ENCODE measurements at places on chromosomes 5 and 9.

DNA sequence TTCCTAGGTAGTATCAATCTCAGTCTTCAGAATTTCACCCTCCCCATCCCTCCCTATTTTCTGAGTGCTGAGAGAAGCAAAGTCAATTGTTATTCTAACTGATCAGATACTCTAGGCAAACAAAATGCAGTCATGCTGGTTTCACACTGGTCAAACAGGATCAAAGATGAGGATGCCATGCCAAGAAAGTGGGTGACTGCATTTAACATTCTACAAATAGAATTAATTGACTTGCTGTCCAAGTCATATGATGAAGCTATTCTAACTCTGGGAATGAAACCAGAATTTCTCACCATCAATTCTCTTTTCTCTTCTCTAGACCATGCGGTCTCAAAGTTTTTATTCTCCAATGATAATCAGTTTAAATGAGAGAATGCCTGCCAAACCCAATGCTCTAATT is 112.5 kb downstream of the CTNND2 start:
- DNase-seq, result no peak

DNA sequence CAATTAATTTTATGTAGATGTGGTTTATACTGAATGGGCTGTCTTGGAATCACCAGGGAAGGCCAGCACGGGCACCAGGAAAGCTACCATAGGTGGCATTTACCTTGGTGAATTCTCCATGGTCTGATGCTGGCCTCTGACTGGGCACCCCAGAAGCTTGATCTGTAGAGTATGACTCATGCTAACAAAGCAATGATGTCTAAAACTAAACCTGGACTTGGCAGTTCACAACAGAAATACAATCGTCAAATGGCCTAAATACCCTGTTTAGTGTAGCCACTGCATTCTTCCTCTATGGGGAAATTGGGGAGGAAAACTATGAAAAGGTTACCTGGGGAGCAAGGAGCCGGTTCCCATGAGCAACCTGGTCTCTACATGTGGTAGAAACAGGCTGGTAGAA is 98.0 kb downstream of the ATPSCKMT start:
- DNase-seq, result no peak

- no peak for DNase-seq
Measured at GRCh38 chr9:80191108-80191507, 619.3 kb downstream of the TLE4 start.

- DNase-seq, result no peak
Measured at GRCh38 chr9:131036529-131037334, 27.8 kb downstream of the LAMC3 start.

DNA sequence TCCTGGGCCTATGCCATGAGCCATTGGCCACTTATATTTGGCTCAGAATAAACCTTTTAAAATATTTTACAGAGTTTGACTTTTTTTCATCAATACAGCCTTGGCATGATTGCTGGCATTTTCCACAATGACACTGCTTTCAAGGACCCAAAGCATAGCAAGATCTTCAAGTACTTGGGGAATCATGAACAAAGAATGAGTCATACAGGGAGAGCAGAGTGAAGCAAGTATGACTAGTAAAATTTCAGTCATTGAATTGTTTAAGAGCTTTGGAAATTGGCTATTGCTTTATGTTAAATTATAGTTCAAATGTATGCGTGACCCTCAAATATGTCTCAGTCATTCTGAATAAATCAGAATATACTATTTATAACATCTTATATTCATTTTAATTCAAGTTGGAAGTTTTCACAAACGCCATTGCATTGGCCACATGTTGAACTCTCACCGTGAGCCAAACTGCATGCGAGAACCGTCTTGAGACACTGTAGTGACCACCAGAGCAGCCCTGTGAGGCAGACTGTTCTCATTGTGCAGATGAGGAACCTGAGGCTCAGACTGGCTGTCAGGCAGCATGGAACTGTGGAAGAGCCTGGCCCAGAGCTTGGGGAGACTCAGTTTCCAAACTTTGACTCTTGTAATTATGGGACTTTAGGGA is 52.9 kb downstream of the GDNF start:
- no peak for DNase-seq

GRCh38 chr9:93730648-93731047 is 154.3 kb downstream of the PHF2 start:
- DNase-seq, result no peak

- DNase-seq, result no peak
Measured at GRCh38 chr9:136147038-136147889, 28.6 kb upstream of the TMEM250 start.

DNA sequence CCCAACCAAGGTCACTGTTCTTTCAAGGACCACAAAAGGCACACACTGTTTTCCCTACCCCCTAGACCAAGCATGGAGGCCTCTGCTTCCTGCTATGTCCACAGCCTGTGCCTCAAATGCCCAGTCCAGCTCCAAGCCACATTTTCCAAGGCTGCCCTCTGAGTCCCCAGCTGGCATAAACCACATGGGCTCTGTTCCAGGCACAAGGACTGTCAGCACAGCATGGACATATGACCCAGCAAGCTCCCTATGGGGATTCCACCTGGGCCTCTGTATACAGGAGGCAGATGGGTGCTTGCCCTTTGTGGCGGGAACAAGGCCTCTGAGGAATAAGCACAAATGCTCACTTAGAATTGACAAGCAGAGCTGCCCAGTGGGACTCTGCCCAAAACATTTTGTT is 115.2 kb downstream of the SPOCK1 start:
- no peak for DNase-seq

DNA sequence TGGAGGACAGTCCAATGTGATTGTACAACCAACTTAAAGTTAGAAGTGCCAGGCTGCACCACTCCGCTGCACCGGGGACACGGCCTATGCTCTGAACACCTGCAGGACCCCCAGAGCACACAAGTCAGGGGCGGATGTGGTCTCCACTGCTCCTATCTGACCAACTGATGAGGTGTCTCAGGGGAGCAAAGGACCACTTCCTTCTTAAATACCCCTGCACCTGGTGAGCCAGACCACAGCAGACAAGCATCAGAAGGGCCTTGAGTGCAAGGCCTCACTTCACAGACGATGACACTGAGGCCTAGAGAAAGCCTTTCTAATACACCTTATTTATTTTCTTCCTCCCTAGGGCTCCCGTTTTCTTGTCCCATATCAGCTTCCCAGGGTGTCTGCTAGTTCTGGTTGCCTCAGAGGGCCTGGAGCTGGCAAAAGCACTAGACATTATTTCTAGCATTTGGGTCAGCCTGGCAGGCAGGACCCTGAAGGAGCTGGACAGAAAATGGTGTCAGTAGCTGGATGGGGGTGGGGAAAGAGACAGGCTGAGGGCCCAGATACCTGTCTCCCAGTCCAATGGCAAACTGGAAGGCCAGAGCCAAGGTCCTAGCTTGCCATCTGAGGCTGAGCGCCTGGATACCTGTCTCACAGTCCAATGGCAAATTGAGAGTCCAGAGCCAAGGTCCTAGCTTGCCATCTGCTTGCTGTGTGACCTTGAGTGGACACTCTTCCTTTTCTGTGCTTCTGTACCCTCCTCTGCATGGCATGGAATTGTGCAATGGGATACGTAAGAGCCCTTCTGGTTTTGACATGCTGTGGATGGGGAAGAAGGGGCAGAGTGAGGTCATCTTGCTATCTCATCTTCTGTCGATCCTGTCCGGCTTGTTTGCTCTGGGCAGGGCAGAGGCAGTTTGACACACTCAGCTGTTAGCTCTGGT is 9.0 kb downstream of the CCDC69 start:
- DNase-seq, result no peak

Measured in urinary bladder (tissue), 4 donors.